ENCODE measurements at places on chromosomes 7 and 10. TPM values are rescaled to one million over a fixed set of nuclear protein-coding genes. Genes with fewer than 3 reads are reported as not detected.

The CCDC146 gene
- total RNA-seq = 1.0 TPM

The SBDS gene
- 71.3 TPM for total RNA-seq

The CCDC172 gene
- total RNA-seq = not detected

The CYP3A4 gene
- not detected for total RNA-seq

The WIPF3 gene
- total RNA-seq = not detected

The ALOX5 gene
- not detected for total RNA-seq

The LBX1 gene
- total RNA-seq = not detected

The CRCP gene
- 38.7 TPM for total RNA-seq

The MET gene
- 51.0 TPM for total RNA-seq

The LOXL4 gene
- 70.5 TPM for total RNA-seq

The WASHC2C gene
- total RNA-seq = 33.5 TPM

The HECW1 gene
- total RNA-seq = 3.7 TPM

The NOS3 gene
- 4.6 TPM for total RNA-seq

The PHKG1 gene
- total RNA-seq = 0.86 TPM

The AGR2 gene
- not detected for total RNA-seq

The CCL26 gene
- not detected for total RNA-seq

The ADRB1 gene
- not detected for total RNA-seq

The NRG3 gene
- total RNA-seq = under 0.01 TPM

The TFPI2 gene
- 1,118 TPM for total RNA-seq
